IPS-NIHi11 (cell line): ENCODE measurements at places on chromosomes 7 and 10.
A peak's percentile ranks its signal among the peaks of the same experiment; 100 is the strongest.

GRCh38 chr10:111739125-111739873, 444.3 kb downstream of the GPAM start:
- DNase-seq = no peak

- DNase-seq = peak; percentile 54
These were observed 515 bp downstream of the RALA start for GRCh38 chr7:39623732-39624441.

- DNase-seq = no peak
These were observed 30.9 kb upstream of the KMT2E start for GRCh38 chr7:104983076-104983577.

DNA sequence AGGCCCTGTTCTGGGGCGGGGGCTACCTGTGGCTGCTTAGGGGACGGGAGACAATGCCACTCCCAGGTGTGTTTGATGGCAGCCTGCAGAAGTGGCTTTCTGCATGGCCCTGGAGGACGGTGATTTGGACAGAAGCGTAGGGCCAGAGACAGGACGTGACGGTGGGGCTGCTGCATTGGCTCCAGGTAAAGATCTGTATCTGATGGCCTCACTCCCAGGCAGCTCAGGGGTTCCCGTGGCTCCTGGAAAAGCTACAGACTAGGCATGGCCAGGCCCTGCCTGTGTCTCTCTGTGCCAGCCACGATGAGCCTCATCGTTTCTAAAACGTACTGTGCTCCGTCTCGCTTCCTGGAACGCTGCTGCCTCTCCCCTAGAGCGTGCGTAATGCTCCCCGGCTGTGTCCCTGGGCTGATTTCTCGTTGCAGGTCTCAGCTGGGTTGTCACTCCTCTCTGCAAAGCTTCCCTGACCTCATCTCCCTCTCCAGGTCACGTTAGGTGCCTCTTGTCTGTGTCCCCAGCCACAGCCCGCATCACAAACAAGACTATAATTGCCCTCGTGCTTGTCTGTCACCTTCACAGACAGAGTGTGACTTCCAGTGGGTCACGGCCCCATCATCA, 12.6 kb downstream of the GTF2IRD1 start:
- DNase-seq = no peak

DNA sequence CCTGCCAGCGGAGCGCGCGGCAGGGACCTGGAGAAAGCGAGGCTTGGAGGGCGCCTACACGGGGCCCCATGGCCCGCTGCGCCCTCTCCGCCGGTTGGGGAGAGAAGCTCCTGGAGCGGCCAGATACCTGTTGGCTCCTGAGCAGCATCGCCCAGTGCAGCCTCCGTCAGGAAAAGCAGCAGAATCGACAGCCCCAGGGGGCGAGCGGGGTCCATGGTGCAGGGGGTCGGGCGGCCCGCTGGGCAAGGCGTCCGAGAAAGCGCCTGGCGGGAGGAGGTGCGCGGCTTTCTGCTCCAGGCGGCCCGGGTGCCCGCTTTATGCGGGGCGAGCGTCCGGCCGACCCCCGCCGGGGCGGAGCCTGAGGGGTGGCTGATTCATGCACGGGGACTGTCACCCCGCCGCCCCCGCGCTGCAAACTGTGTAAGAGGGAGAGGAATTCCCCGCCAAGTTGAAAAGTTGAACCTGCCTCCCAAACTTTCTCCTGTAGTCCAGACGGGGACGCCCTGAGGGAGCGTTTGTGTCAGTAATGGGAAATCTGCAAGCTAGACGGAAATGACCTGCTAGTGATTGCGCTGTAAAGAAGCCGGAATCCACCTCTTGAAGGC, at the start of gene TFPI2:
TSS of gene TFPI2 (minus strand) at position 290 of the 605 bp plus-strand sequence. CDS start at position 215, 75 bp downstream.
- DNase-seq = peak; percentile 55

- DNase-seq = no peak
These were observed 435.7 kb upstream of the GALNT17 start for GRCh38 chr7:70696201-70696754.

DNA sequence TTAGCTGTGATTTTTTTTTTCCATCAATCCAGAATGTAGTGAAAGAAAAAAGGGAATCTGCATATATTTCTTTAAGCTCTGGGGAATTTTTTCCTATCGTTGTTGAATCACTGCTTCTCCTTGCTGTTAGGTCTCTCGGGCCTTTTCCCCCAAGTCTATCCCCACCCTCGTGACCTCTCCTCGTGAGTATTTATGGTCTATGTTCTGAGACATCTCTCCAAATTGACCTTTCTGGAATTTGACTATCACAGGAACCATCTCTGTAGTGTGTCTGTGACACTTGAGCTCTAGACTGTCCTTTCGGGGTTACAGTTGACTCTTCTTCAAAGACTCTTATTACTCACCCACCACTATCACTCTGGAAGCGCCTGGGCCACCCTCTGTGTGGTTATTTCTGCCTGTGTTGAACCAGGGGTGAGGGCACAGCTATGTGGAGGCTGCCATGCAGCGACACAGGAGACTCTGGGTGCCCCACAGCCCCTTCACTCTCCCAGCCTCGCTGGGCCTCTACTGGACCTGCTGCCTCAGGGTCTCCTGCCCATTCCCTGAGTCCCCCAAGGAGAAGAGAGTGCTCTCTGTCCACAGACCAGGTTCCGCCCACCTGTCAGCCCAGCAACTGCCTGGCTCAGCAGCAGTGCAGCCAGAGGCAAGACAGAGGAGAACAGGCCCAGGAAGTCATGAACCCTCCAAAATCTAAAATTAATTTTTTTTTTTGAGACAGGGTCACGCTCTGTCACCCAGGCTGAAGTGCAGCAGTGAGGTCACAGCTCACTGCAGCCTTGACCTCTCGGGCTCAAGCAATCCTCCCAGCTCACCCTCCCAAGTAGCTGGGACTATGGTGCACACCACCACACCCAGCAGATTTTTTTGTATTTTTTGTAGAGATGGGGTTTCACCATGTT, 45.7 kb upstream of the PTPRN2 start:
- DNase-seq = no peak

DNA sequence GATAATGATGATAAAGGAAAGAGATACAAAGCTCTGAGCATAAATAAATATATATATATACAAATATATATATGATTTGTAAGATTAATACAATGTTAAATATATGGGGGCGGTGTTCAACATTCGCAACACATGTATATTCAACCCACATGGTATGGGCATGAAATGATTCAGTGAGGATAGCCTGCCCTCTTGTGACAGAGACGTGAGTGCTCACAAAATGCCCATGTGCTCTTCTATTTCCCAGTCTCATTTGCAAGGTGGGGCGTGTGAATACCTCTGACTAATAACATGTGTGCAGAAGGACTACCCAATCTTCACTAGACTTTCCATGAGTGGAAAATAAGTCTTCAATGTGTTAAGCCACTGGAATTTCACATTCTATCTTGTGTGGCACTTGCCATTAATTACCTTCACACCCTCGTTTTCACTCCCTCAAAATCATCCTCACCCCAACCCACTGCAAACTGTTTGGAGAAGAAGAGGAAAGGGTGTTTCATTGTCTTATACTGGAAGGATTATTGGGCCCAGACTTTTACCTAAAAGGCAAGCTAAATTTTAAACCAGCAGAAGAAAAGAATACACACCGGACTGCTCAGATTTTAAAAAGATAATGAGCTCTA, 26.9 kb downstream of the ASAH2 start:
- DNase-seq = peak; percentile 50

DNA sequence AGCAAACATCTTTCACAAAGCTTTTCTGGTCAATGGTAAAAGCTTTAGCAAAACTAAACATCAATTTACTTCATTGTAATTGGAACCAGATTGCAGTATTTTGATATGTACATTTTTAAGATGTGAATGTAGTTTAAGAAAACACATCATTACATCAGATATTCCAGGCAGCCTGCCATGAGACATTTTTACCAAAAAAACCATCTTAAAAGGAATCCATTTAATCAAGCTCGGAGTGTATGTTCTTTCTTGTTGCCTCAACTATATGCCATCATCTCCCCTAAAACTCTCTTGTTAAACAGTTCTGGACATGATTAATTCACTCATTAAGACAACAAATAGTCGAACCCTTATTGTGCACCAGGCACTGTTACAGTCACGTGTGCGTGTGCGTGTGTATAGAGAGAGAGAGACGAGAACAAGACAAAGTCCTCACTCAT, 97.5 kb downstream of the UBE2H start:
- no peak for DNase-seq
